ENCODE measurements at places on chromosomes 12 and 14.

DNA sequence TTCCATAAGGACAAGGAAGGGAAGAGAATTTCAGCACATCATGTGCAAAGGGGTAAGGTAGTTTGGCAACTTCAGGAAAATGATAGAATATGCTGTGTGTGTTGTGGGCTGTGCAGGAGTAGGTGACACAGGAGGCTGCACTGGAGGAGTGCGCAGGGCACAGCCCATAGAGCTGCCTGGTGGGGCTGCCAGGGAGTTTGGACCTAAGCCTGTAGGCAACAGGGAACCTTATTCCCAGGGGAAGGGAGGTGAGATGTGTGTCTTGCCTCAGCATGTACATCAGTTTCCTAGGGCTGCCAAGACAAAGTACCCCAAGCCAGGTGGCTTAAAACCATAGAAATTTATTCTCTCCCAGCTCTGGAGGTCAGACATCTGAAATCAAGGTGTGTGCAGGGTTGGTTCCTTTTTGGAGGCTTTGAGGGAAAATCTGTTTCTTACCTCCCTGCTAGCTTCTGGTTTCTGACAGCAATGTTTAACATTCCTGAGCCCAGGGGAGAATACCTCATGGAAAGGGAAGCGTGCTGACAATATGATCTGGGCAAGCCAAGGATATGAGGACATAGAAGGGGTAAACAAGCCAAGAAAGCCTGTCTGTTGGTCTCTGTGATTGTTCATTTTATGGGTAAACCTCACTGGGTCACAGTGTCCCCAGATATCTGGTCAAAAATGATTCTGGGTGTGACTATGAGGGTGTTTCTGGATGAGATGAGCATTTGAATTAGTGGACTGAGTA lies 174.0 kb upstream of the NTF3 start:
- no peak for DNase-seq

- no peak for DNase-seq
Observed at GRCh38 chr12:27285403-27285802, 41.3 kb downstream of the STK38L start.

DNA sequence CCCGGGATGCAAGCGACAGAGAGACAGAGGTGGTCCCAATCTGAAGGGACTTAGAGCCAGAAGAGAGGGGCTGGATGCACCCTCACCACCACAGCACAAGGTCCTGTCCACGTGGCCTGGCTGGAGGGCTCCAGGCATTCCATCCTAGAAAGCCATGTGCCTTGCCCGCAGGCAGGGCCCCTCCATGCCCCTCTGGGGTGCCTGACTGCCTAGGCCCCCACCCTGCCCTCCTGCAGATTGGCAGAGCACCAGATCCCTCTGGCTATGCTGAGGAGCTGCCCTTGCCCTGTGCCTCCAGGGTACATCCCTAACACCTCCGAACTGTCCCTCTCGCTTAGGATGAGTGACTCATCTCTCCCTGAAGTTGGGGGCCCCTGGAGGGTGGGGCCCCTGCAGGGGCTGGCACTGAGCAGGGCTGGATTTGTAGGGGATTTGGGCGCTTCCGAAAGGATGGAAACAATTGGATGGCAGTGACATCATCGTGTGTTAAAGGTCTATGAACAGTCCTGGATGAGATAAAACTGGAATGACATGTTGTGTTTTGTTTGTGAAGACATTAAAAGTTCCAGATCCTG lies 50.9 kb downstream of the CHGA start:
- DNase-seq = no peak

GRCh38 chr14:69860221-69860620 lies 19.0 kb upstream of the SMOC1 start:
- no peak for DNase-seq

DNA sequence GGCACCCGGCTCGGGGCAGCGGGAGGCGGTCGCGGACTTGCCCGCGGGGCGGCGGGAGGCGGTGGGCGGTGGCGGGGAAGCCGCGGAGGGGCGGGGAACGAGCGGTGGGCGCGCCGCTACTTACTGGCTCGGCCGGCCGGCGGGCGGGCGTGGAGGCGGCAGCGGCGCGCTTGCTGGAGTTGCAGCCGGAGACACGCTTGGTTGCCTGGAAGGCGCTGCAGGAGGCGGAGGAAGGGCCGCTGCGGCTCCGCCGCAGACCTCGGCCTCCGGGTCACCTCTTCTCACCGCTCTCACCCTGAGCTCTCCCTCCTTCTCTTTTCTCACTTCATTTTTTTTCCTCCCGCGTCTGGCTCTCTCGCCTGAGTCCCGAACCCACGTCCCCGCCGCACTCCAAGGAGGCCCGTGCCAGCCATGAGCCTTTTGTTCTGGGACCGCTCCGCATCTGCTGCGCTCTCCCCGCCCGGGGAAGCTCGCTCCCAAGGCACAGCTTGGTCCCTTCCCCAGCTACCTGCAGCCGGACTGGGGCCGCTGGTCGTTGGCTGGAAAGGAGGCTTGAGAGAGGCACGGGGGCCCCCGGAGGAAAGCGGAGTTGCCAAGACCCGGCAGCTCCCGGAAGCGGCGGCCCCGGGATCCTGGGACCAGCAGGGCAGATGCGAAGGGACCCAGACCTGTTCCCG lies 592 bp upstream of the KCNK10 start:
- no peak for DNase-seq

DNA sequence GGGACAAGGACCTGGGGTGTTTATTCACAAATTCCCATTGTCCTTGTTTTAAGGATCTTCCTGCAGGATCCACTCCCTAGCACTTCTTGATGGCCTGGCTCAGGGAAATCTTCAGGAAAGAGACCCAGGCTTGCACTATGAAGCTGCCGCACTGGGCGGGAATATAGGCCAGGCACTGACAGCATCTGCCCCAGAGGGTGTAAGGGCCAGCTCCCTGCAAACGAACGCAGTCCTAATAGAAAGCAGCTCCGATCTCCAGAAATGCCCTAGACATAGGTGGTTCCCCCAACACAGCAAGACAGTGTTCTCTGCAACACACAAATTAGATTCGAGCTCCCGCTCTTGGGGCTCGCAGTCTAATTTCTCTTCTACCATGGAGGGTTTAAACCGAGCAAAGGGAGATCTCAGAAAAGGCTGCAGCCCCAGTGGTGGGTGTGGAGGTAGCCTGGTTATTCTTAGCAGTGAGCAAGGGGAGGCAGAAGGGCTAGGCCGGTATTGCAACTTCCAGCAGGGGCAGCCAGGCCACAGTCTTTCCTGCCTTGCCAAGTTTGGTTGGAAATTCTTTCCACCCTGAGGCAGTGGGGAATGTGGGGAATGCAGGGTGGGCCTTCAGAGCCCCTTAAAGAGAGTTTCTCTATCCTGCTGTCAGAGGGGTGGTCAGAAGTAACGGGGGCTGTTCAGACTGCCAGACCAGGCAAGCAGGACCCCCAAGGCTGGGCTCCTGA lies 16.1 kb upstream of the WSCD2 start:
- DNase-seq = no peak

GRCh38 chr12:116171549-116171948 lies 105.9 kb downstream of the MED13L start:
- no peak for DNase-seq

DNA sequence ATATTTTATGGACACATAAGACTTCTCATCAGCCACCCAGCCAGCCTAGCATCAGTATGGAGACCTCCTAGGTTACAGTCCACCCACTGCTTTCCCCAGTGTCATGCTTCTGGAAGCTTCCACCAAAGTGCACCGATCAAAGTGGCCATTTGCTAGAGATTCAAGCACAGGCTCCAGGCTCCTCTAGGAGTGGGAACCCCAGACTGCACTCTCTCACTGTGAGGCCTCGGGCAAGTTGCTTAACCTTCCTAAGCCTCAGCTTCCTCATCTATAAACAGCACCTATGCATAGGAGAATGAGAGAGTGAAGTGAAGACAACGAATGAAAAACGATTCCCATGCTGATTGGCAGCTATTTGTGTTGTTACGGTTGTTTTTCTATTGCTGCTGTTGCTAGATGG lies 94.4 kb downstream of the DICER1 start:
- no peak for DNase-seq

DNA sequence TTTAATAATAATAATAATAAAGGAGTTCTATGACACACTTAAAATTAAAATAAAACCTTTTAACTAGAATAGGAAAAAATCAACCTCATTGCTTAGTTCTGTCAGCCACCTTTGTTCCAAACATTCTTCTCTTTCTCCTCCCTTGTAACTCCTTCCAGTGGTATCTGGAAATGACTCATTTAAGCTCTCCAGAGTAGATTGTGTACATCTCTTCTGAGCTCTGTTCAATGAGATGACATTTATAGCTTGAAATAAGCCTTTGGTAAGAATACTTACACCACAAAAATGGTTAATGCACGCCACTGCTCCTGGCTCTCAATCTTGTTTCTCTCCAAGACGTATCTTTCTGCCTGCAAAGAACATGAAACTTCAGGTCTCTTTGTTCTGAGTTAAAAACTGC lies 70.3 kb downstream of the STAB2 start:
- DNase-seq = no peak

DNA sequence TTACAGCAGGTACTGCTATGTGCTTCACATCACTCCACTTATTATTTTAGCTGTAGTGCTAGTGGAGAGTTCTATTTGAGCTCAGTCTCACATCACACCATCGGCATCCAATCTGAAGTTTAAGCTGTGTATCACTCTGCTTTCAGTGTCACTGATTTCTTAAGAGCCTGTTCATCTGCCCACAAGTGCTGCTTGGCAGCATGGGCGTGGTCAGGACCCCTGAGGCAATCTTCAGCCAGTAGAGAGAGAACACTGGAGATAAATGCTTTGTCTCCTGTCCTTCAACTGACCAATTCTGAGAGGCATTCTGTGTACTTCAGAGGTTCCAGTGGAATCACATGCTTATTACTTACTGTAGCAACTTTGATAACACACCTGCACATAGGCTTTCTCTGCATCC lies 728.8 kb downstream of the RPS29 start:
- no peak for DNase-seq

- DNase-seq = no peak
Observed at GRCh38 chr12:25194722-25195055, 271 bp downstream of the DNAI7 start.

- DNase-seq = no peak
Observed at GRCh38 chr14:37118673-37119366, 53.6 kb downstream of the SLC25A21 start.

GRCh38 chr14:42192738-42193653 lies 586.3 kb downstream of the LRFN5 start:
- no peak for DNase-seq

GRCh38 chr14:76267322-76268046 lies 108.5 kb upstream of the ESRRB start:
- DNase-seq = no peak

- DNase-seq = no peak
Observed at GRCh38 chr12:127324681-127325080, 942.3 kb upstream of the TMEM132C start.

DNA sequence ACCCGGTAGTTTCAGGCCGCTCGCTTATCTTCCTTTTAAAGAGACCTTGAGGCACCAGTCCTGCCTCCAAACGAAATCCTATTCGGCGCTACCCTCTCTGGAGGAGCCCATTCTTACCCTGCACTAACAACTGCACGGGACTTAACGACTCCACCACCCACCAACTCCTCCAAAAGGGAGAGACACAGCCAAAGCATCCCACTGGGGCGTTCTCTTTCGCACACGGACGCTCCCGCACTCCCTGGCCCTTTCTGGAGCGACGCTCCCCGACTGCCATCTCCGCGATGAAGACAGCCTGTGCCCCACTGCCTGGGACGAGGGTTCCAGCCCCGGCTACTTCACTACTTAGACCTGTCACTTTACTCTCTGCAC lies 650 bp downstream of the GALC start:
- DNase-seq = no peak

GRCh38 chr12:78034025-78034424 lies 203.3 kb downstream of the NAV3 start:
- DNase-seq = no peak
